ENCODE measurements at places on chromosomes 11 and 22. TPM values are rescaled to one million over a fixed set of nuclear protein-coding genes. Genes with fewer than 3 reads are reported as not detected.
A peak's percentile ranks its signal among the peaks of the same experiment; 100 is the strongest.

The TSPAN32 gene
- 22.4 TPM for total RNA-seq

- no peaks in the 10 kb centered on the region for H3K27me3 ChIP-seq
- no peak overlapping the region for H3K27ac ChIP-seq
- DNase-seq = no peak
- H3K4me1 ChIP-seq = peaks cover 23% of the 10 kb centered on the region
- H3K4me3 ChIP-seq = no peak overlapping the region
- no peaks in the 10 kb centered on the region for H3K36me3 ChIP-seq
Measured at GRCh38 chr11:117917591-117918151, 11.5 kb downstream of the TMPRSS13 start.

DNA sequence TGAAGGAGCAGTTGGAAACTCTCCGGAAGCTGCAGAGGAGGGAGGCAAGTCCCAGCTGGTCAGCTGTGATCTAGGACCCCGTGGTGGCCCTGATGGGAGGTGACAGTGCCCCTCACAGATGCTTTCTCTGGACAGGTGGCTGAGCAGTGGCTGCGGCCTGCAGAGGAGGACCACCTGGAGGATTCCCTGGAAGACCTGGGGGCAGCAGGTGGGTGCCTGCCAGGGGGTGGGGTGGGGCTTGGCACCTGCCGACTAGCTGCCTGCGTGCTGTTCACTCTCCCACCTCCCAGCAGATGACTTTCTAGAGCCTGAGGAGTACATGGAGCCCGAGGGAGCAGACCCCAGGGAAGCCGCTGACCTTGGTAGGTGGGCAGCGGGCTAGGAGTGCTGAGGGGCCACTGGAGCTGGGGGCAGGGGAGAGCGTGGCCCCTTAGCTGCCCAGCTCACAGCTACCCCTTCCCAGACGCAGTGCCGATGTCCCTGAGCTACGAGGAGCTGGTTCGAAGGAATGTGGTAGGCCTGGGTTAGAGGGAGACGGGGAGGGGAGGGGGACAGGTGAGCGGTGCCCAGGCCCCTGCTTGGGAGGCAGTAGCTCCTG is 3.1 kb downstream of the SCO2 start:
- H3K36me3 ChIP-seq = peaks cover 20% of the 10 kb centered on the region
- no peak overlapping the region for H3K27ac ChIP-seq
- DNase-seq = no peak
- H3K4me1 ChIP-seq = peaks cover 10% of the 10 kb centered on the region
- H3K27me3 ChIP-seq = no peaks in the 10 kb centered on the region

DNA sequence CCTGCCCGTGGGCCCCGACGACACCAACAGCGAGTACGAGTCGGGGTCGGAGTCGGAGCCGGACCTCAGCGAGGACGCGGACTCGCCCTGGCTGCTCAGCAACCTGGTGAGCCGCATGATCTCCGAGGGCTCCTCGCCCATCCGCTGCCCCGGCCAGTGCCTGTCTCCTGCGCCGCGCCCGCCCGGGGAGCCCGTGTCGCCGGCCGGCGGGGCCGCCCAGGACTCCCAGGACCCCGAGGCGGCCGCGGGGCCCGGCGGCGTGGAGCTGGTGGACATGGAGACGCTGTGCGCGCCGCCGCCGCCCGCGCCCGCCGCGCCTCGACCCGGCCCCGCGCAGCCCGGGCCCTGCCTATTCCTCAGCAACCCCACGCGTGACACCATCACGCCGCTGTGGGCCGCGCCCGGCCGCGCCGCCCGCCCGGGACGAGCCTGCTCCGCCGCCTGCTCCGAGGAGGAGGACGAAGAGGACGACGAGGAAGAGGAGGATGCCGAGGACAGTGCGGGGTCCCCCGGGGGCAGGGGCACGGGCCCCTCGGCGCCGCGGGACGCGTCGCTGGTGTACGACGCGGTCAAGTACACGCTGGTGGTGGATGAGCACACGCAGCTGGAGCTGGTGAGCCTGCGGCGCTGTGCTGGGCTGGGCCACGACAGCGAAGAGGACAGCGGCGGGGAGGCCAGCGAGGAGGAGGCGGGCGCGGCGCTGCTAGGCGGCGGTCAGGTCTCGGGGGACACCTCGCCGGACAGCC is 3.8 kb downstream of the MAPK8IP2 start:
- peaks cover 86% of the 10 kb centered on the region for H3K27me3 ChIP-seq
- no peak overlapping the region for H3K27ac ChIP-seq
- no peak overlapping the region for H3K4me3 ChIP-seq

GRCh38 chr11:7563281-7563680 is 49.5 kb downstream of the PPFIBP2 start:
- H3K36me3 ChIP-seq = no peaks in the 10 kb centered on the region
- DNase-seq = no peak
- H3K4me3 ChIP-seq = no peak overlapping the region
- no peak overlapping the region for H3K27ac ChIP-seq

DNA sequence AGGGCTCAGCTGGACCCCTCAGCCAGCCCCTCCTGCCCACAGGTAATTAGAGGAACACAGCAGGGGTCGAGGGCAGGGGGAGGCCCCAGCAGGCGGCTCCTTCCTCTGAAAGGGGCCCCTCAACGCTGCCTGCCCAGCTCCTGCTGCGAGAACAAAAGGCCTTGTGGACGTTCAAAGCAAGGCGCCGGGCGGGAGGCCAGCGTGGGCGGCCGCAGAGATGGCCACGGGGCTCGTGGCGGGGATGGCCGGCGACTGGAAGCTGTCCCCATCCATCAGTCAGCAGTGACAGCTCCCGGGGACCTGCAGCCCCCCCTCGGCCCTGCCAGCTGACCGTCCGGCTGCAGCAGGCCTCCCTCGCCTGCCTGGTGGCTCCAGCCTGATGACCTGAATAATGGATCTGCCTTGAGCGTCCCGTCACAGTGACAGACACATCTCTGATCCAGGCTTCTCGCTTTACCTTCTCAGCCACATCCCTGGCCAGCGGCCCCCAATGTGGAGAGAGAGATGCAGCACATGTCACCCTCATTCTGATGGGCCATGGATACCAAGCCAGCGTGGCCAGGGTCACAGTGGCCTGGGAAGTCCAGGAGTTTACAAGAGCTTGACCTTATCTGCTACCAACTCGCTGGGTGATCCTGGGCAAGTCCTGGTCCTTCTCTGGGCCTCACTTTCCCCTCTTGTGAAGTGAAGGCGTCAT is 159.3 kb downstream of the MN1 start:
- no peaks in the 10 kb centered on the region for H3K27me3 ChIP-seq
- no peak overlapping the region for H3K27ac ChIP-seq
- H3K4me3 ChIP-seq = no peak overlapping the region
- no peaks in the 10 kb centered on the region for H3K36me3 ChIP-seq
- no peak for DNase-seq
- H3K4me1 ChIP-seq = peaks cover 15% of the 10 kb centered on the region

The HDAC10 gene
- 57.3 TPM for total RNA-seq

GRCh38 chr11:119316016-119316728 is 758 bp downstream of the MCAM start:
- peaks cover 24% of the 10 kb centered on the region for H3K27me3 ChIP-seq
- peaks cover 43% of the 10 kb centered on the region for H3K4me1 ChIP-seq
- H3K27ac ChIP-seq = no peak overlapping the region
- peak overlapping the region; percentile 35 for H3K4me3 ChIP-seq
- no peaks in the 10 kb centered on the region for H3K36me3 ChIP-seq

GRCh38 chr11:63906585-63906984 is 10.4 kb downstream of the RCOR2 start:
- DNase-seq = no peak
- H3K4me3 ChIP-seq = no peak overlapping the region
- H3K36me3 ChIP-seq = peaks cover 25% of the 10 kb centered on the region
- H3K4me1 ChIP-seq = peaks cover 39% of the 10 kb centered on the region
- no peaks in the 10 kb centered on the region for H3K27me3 ChIP-seq
- peak overlapping the region; percentile 92 for H3K27ac ChIP-seq

The KBTBD4 gene
- 22.5 TPM for total RNA-seq

The HTR3A gene
- 0.24 TPM for total RNA-seq

- H3K27ac ChIP-seq = no peak overlapping the region
- H3K36me3 ChIP-seq = no peaks in the 10 kb centered on the region
- no peak overlapping the region for H3K4me3 ChIP-seq
- no peak for DNase-seq
- H3K4me1 ChIP-seq = no peaks in the 10 kb centered on the region
Measured at GRCh38 chr11:17649696-17650095, 69.7 kb upstream of the MYOD1 start.

The FGF4 gene
- total RNA-seq = not detected

Measured in cardiac muscle cell (in vitro differentiated cells and primary cell).